ENCODE measurements at places on chromosomes 4 and X.

DNA sequence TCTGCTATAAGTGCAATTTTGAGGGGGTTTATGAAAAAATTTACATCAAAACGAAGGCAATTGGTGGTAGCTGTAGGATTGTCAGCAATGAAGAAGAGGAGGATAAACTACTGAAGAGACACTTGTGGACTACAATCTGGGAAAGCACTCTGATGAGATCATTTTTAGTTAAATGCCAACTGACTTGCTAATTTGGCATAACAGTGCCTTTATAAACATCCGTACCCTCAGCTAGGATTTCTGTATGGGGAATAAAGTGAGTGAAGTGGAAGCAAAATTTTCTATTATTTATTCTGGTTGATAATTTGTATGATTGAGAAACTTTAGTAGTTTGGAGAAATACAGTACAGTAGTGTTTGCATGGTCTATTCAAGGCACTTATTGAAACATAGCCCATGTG, 11.2 kb upstream of the GNRHR start:
- DNase-seq = no peak

DNA sequence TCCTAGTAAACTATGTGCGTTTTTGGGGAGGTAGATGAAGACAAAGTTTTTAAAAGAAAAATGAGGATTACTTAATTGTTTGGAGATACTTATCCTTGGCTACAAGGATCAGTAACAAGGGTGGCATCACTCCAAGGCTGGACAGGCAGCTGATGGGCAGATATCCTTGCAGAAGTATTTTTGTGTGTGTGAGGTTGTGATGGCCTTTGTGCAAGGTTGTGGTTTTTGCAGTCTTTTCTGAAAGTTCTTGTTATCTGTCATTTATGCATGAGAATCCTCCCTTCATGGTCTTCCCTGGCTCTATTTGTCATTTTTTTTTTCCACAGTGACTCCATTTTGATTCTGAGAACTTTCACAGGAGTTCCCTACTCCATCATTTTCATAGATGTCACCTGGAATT, 96.0 kb upstream of the C1GALT1C1 start:
- DNase-seq = no peak

GRCh38 chrX:78650906-78651437, 8.2 kb downstream of the RTL3 start:
- DNase-seq = no peak

DNA sequence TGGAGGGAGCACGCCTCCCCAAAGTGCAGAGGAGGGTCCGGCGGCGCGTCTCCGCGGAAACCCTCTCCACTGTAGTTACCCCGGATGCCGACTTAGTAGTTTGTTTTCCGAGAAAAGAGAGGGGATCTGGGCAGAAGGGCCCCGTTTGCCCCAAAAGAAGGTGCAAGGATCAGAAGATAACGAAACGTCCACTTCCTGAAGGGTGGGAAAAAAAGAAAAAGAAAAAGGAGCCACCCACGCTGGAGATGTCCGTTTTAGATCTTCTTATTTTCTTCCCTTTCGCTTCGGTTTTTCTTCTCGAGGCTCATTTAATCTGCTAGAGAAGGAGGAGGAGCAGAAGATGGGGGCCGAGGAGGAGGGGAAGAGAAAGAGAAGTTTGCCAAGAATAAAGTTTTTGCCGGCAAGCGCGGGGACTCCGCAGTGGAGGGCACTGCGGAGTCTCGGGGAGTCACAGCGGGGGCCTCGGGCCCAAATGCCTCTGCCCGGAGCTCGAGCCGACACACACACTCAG, 517 bp downstream of the LEF1 start:
- DNase-seq = no peak

GRCh38 chrX:153878345-153878744, 7.6 kb downstream of the L1CAM start:
- no peak for DNase-seq

GRCh38 chr4:92968556-92968955, 664.8 kb downstream of the GRID2 start:
- DNase-seq = no peak

DNA sequence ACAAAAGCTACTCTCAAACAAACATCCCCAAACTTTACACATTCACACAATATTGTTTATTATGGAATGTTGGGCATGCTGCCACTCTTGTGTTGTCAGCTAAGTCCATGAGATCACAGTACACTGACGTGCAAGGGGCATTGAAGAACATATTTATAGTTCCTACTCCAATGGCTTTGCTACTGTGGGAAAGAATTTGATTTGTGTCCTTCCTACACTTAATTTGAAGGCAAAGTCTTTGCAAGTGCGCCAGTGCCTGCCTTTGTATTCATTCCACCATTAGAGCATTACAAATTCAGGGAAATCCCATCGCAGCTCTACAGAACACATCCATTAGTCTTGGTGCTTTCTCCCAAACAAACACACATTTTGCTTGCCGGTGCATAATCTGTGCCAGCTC, 45.4 kb upstream of the FTHL17 start:
- no peak for DNase-seq

DNA sequence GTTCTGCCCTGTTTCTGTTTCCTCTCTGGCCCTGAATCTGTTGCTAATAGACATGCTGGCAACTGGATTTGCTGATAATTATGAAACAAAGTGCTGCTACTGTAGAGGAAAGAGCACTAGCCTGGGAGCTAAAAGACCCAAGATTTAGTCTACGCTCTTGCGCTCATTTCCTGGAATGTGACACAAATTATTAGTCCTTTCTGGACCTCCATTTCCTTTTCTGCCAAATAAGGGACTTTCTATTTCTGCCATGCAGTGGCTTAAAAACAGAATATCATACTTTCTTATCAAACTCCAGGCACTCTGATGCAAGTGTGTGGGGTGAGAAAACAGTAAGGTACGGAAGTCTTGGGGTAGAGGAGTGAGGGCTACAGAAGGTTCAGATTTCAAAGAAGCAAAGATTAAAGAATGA, 48.3 kb upstream of the GPR174 start:
- no peak for DNase-seq

GRCh38 chrX:13013363-13014110, 30.9 kb downstream of the FAM9C start:
- DNase-seq = no peak

GRCh38 chrX:74133156-74133796, 170.7 kb upstream of the ZCCHC13 start:
- DNase-seq = peak; percentile 44

- DNase-seq = no peak
Measured at GRCh38 chrX:129599996-129600395, 54.8 kb downstream of the APLN start.

- DNase-seq = no peak
Measured at GRCh38 chr4:60432911-60433310, 767.2 kb upstream of the ADGRL3 start.

- no peak for DNase-seq
Measured at GRCh38 chr4:2813446-2814405, 20.8 kb downstream of the SH3BP2 start.

DNA sequence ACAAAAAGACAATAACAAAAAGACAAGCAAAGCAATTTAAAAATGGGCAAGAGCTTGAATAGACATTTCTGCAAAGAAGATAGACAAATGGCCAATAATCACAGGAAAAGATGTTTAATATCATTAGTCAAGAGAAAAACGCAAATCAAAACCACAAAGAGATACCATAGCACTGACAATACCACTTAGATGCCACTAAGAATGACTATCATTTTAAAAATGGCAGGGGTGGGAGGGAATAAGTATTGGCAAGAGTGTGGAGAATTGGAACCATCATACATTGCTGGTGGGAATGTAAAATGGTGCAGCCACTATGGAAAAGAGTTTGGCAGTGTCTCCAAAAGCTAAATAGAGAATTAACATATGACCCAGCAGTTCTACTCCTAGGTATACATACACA, 15.1 kb upstream of the EXOC1 start:
- no peak for DNase-seq

DNA sequence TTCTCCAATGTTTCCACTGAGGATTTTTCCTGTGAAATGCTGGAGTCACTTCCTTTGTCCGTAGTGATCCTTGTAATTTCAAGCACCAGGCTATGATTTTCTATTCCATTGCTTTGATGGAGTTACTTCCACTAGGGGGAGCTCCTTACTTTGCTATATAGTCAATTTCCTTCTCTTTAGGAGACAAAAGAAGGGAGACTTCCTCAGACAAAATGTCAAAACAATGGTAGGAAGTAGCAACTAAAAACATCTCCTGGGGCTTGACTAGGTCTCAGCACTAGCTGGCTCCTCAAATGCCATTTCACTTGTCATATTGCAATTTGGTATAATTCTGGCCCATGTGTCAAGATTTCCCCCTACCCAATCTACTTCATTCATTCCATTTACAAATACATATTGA, 24.1 kb downstream of the ZCCHC12 start:
- peak; percentile 68 for DNase-seq

DNA sequence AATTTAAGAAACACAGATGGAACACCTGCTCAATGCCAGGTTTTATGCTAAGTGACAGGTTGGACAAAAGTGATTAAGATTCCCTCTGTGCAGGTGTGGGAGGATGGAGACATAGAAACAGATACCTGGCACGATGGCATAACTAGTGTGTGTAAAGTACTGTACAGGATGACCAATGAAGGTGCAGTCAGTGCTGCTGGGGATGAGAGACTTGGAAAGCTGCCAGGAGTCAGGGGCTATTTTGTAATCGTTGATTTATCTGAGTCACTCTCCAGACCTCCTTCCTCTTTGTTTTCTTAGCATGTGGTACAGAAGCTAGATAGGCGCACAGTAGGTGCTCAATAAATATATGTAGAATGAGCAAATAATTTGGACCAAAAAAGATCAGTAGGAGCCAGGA, 58.2 kb downstream of the CWH43 start:
- no peak for DNase-seq

GRCh38 chr4:88573995-88574394, 18.3 kb upstream of the HERC3 start:
- no peak for DNase-seq

DNA sequence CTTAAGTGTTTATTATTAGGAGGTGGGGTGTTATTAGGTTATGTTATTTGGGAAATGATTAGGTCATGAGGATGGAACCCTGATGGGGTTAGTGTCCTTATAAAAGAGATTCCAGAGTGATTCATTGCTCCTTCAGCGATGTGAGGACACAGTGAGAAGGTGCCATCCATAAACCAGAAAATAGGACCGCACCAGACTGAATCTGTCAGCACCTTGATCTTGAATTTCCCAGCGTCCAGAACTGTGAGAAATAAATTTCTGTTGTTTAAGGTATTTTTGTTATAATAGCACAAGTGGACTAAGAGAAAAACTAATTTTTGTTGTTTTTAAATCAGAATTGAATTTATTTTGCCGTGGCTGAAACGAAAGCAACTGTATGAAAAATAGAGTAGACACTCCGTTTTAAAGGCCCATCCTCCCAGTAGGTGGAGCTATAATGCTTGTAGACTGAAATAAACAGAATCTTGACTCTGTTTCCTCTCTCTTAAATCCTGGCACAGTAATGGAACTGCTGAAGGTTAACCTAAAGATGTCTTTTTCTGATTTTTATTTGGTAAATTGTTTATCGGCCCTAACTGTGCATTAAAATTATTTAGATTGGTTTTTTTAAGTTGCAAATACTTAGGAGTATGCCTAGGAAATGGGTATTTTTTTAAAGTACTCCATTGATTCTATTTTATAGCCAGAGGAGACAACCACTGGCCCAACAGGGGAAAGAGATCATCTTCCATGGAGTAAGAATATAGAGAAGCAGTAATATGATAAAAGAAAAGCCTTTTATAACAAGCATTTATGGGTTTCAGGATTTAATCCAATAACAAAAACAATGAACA, 133.2 kb upstream of the ADAMTS3 start:
- peak; percentile 16 for DNase-seq

DNA sequence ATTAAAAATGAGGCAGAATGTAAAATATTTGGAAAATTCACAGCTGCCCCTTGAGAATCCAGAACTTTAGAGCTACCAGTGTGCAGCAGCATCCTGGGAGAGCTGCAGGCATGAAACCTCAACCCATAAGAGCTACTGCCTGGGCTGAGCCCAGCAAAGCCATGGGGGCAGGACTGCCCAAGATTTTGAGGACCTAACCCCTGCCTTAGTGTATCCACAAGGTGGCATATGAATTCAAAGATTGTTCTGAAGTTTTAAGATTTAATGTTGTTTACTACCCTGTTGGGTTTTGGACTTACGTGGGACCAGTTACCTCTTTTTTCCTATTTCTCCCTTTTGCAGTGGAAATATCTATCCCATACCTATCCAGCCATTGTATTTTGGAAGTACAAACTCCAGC, 26.4 kb downstream of the CASP6 start:
- DNase-seq = no peak

DNA sequence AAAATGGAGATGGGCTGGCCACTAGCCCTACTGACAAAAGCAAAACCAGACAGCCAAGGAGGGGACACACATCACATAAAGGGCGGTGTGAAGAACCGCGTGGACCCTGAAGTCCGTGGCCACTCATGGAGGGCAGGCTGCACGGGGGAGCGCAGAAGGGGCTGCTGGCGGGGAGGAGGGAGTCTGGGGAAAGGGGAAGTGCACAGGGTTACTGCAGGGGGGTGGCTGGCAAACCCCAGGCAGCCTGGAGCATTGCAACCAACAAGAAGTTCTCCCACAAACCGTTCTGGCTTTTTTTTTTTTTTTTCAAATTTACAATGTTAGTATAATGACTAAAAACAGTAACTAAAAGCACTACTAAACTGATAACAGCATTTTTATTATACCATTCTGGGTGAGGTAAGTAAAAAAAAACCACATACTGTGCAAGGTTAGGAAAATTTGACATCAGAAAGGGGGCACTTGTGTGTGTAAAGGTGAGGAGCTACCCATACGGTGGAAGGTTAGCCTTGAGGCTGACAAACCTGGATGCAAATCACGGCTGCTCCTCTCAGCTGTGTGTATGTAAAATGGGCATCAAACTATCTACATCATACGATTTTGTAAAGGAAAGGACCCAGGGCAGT, 87.1 kb downstream of the TSPAN5 start:
- DNase-seq = no peak

DNA sequence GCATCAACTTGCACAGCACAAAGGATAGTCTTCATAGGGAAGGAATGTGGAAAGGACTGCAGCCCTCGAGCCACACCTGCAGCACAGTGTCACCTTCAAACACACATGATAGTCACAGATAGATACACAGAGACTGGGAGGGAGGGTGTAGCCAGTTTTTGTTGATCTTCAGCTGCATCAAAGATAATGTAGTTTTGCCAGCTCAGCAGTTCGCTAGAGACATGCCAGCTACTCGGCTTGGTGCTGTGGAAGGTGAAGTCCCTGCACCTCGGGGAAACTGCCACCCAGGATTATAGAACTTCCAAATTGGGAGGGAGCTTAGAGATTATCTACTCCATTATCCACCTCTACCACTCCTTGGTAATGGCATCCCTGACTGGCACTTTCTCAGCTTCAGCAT, 92.9 kb upstream of the PAK3 start:
- no peak for DNase-seq

GRCh38 chrX:40064055-40064597, 33.6 kb downstream of the BCOR start:
- no peak for DNase-seq

Measured in NCI-H1105 treated with DMSO at 0.1 percent for 48 hours (cell line).